ENCODE measurements at places on chromosomes 4 and X.

DNA sequence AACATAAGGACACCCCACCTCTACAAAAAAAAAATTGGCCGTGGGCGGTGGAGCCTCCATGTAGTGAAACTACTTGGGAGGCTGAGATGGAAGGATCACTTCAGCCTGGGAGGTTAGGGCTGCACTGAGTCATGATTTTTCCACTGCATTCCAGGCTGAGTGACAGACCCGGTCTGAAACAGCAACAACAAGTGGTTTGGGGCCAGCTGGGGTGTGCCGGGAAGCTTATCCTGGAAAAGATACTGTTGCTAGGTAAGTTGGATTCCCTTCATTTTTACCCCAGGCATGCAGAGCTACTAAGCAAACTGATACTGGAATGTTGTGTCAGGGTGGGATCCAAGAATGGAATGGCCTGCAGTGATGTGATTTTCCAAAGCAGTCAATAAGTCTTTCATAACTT, 57.0 kb downstream of the XAGE2 start:
- DNase-seq: no peak

DNA sequence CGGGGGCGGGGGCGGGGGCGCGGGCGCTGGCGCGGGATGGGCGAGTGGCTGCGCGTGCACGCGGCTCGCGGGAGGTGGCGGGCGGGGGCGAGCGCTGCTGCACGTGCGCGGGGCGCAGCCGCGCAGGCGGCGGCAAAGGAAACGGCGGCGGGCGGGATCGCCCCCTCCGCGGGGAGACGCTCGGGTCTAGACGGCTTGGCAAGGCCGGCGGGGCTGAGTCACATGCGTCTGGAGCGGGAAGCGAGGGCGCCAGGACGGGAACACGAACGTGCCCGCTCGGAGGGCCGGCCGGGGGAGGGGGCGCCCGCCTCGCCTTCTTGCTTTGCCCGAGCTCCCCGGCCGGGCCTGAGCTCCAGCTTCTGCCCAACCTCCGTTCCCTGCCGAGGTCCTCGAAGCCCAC, 4.3 kb upstream of the HAUS7 start:
- peak; percentile 57 for DNase-seq

DNA sequence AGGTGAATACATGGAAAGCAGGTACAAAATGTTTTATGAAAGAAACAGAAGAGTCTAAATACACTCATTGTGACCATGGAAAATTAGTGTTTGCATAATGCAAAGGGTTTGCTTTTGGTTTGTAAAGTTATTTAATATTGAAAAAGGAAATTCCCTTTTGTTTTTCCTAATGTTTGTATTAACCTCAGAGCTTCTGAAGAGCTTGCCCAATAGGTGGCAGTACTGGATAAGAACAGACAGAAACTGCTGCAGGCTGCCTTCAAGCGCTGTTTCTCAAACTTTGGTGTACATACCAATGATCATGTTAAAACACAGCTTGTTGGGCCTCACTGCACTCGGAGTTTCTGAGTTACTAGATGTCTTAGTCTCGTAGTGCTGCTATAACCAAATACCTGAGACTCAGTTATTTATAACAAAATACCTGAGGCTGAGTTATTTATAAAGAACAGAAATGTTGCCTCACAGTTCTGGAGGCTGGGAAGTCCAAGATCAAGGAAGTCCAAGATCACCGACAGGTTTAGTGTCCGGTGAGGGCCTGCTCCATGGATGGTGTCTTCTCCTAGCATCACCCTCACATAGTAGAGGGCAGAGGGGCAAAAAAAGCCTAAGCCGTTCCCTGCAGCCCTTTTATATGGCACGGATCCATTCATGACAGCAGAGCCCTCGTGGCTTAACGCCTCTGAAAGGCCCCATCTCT, 54.2 kb downstream of the SUPT20HL2 start:
- DNase-seq: no peak

GRCh38 chr4:145871209-145871608, 67.4 kb downstream of the ZNF827 start:
- no peak for DNase-seq

- no peak for DNase-seq
These were observed 47.0 kb upstream of the SCOC start for GRCh38 chr4:140326395-140326993.

DNA sequence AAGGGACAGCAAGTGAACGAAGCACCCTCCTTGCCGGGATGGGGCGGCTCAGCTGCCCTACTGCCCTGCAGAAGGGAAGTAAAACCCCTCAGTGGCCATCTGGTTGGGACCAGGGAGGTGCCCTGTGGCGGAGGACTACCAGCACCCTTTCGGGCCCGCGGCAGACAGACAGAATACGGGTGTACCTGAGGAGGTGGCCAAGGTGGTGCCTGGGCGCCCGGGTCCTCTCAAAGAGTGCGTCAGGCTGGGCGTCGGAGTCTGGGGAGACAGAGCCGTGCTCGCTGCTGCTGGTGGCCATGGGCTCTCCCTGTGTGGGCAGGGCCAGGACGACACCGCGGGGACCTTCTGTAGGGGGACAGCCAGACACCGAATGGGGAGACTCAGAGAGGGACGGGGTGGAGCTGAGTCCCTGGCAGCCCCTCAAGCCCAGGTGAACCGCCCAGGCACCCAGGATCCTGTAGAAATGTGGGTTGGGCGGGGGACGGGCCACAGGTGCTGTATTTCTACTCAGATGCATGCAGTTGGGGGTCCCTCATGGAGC, 29.7 kb downstream of the PDHA1 start:
- no peak for DNase-seq

GRCh38 chr4:121740796-121741409, 24.1 kb downstream of the SMIM43 start:
- no peak for DNase-seq

GRCh38 chr4:8915201-8916200, 43.9 kb upstream of the HMX1 start:
- DNase-seq: no peak

GRCh38 chrX:50700921-50701320, 113.1 kb downstream of the SHROOM4 start:
- DNase-seq: no peak

- DNase-seq: no peak
These were observed 48.0 kb downstream of the MAGEA9 start for GRCh38 chrX:149829751-149830191.

DNA sequence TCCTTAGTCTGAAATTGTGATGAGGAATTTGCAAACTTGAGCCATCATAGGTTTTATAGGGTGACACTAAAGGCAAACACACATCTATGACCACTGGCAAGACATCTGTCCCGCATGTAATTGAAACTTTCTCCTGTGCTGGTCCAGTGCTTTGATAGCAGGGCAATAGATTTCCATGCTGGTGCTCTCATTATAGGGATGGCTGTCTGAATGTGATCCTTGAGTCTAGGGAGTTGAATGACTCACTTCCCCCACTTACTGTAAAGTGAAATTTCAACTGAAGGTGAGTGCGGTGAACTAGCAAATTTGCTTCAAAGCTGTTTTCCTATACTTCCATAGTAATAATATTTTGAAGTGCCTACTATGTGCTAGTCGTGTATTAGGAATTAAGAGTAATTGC, 1630.0 kb downstream of the STIM2 start:
- DNase-seq: no peak

DNA sequence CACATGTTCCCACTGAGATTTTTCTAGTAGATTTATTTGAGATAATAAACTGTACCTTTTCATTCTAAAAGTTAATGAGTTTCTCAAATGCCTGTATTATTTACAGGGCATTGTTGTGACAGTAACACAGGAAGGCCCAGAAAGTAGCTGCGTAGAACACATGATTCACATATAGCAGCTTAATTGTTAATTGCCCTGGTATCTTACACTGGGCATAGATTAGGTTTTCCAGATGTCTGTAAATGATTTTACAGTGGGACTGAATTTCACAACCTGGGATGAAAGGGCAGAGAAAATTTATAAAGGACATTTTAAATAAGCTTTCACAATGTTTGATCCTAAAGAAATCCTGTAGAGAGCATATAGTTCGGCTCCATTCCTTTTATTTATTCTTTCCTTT, 27.6 kb downstream of the UGT8 start:
- no peak for DNase-seq

DNA sequence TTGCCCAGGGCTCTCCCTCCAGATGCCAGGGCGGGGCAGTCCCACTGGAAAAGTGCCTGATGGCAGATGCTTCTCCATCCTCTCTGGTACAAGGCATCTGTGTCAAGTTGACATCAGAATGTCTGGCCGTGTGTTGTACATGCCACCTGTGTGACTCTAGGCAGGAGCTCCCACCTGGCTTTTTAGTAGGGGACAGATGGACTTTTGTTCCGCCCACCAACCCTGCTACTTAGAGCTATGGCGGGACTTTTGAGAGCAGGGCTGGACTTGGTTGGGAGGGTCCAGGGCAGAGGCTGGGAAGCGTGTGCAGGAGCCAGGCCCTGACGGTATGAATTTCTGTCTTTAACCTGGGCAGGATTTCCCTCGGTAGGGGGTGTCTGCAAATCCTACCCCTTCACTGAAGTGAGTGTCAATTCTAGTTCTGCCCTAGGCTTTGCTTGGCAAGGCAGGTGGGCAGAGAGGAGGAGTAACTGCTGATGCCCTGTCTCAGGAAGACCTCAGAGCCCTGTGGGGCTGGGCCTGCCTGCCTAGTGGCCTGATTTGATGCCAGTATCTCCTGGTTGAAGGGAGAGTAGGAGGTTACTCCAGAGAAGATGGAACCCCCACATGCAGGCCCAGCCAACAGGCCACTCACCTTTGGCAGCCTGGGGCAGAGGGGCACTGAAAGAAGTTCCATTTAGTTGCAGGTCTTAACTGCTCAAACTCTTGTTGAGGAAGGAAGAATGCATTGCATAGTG, 99.1 kb downstream of the PJA1 start:
- no peak for DNase-seq

GRCh38 chrX:5829469-5829868, 399.2 kb downstream of the NLGN4X start:
- DNase-seq: no peak

GRCh38 chr4:187565416-187565815, 430.2 kb upstream of the ZFP42 start:
- no peak for DNase-seq

DNA sequence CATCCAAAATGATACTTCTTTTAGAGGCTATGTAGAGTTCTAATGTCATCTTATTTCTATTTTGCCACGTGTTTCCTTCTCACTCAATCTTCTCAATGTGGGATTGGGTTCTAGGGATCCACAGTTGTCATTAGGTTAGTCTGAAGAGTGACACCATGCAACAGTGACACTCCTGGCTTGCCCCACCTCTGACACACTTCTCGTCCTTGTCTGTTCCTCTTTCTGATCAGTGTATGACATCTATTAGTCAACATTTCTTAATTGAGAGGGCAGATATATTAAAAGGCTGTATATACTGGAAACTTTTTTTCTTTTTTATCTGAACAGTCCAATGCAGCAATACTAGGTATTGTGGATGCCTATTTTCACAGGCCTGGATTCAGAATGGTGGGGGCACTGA, 67.6 kb upstream of the GYPA start:
- DNase-seq: no peak

DNA sequence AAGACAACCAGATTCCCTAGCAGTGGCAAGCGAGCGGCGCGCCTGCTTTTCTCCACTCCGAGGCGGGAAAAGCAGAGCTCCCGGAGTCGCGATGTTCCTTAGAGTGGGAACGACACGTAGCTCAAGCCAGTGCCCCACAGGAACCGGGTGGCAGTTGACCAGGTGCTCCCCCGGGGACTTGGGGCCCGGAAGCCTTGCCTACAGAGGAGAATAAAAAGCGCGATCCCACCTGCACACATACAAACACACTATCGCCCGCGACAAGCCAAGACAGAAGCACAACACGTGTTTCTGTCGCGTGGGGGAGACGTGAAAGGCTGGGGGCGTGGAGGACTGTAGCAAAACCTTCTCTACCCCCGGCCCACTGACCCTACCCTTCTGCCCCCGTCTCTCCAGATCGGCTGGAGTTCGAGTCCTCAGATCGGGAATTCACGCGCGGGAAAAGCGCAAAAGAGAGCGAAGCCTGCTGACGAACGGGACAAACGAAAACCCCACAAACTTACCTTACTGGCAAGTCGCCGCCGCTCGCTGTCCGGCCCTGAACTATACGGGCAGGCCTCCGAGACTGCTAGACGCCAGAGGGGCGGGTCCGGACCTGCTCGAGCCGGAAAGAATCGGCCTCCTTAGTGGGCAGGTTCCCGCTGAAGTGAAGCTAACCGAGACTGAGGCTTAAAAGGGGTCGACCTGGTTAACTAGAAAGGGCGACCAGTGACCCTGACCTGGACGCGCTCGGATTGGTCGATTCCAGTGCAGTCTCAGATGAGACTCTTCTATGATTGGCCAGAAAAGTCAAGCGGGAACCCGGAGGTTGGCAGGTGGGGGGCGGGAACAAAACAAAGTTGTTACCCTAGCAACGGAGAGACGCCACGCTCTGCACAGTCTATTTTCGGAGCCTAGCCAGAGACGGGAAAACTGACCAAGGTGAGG, at the start of the genes DNAAF6 and NUP62CL:
Gene DNAAF6, plus strand, starts transcription at position 842 of the 927 bp plus-strand sequence. CDS start 6,265 bp downstream, outside the sequence.
Gene NUP62CL, minus strand, starts transcription at position 664 of the 927 bp plus-strand sequence. CDS start 31,287 bp downstream, outside the sequence.
- peak; percentile 81 for DNase-seq

DNA sequence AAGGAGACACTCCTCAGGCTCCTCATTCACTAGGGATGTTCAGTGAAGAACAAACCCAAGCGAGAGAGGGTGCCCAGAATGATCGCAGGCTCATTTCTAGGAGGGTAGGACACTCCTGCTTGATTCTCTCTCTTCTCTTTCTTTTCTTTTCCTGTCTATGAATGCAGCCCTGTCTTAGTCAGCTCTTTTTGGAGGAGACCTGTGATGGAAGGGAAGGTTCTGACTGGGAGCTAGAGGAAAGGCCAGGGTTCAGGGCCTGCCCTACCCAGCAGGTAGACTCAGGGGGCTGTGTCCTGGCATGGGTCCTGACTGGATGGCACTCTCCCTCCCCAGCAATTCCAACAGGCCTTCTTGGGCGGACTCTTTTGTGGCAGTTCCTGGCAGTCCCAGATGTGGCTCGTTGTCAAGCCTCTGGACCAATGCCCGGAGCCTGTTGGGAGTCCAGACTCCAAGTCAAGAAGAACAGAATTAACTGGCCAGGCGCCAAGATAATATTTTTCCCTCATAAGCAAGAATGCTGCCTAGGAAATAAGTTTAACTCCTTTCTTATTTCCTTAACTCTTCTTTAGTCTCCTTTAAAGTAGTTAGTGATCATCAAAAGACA, 139.4 kb upstream of the SCML1 start:
- peak; percentile 75 for DNase-seq

DNA sequence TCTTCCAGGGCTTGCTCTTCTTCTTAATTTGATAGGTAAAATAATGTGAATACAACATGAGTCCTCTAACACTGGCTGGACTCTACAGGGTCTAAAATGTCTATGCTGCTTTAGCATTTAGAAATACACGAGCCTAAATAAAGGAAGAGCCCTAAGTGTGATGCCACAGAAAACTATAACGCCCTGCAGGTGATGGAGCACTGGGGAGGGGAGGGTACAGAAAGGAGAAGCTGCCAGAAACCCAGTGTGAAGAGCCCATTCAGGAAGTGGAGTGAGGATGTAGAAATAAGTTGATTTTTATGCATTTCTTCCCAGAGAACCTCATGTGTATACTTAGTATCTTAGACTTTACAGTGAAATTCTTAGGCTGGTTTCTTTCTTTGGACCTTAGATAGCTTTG, 83.4 kb downstream of the TNIP2 start:
- DNase-seq: no peak

DNA sequence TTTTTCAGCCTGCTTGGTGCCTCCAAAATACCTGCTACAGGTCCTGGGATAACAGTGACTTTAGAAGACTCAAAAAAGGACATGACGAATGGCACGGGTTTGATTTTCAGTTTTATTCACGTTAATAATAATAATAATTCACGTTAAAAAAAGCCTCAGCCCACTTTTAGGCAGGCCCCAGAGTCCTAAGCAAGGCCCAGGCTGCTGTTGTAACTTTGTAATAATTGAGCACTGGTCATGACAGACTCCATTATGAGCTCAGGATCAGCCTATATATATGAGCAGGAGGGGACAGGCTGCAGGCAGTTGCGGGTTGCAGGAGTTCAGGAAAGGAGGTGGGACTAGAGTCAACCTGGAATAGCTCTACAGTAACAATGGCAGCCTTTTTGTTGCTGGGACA, at the start of gene TMEM31:
Gene TMEM31, plus strand, starts transcription at position 301 of the 400 bp plus-strand sequence. CDS start 1,350 bp downstream, outside the sequence.
- DNase-seq: no peak

All from Peyer's patch (tissue), 4 donors.